ENCODE measurements at places on chromosomes 4 and X. TPM values are rescaled to one million over a fixed set of nuclear protein-coding genes. Genes with fewer than 3 reads are reported as not detected.

DCAF8L2 gene
- total RNA-seq = not detected

CENPE gene
- total RNA-seq = 5.6 TPM

MAGED4 gene
- total RNA-seq = 96.3 TPM

FGF13 gene
- 5.1 TPM for total RNA-seq

NLGN4X gene
- total RNA-seq = 11.5 TPM

Measured in astrocyte (in vitro differentiated cells and primary cell).